ENCODE measurements at places on chromosomes 12 and 14.
A peak's percentile ranks its signal among the peaks of the same experiment; 100 is the strongest.

DNA sequence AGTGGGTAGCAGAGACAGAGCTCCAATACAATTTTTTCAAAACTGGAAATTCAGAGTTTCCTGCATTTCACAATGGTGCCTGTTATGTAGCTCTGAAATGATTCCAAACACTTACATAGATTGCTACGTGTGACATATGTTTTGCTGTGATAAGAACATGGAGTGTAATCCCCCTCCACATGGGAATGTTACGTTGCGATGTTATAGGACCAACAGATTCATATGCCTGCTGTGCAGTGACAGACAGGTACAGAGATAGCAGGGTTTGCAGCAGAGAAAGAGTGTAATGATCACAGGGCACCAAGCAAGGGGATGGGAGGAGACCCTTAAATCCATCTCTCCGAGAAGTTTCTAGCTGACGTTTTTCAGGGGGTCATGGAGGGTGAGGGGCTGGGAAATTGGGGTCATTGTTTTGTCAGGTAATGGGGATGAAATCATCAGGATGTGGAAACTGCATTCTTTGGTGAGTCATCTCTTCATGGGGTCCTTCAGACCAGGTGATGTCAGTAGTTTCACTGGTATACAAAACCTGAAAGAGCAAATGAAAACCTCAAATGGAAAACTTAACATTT lies 76.6 kb upstream of the OSBPL8 start:
- no peak for DNase-seq

DNA sequence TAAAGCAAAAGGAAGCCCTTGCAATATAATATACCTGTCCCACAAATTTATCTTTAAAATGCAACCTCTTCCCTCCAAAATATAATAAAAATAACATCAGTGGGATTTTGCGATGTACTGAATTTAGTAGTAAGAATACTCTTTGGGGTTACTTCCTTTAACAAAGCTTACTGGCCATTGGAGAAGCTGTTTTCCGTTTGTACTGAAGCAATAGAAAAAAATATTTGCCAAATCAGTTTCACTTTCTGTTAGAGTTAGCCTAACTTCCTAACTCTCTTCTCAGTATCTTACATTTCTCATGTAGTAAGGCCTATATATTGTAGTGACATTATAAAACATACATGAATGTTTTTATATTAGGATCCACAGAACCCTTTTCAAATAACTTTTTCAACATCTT lies 3.7 kb downstream of the MAX start:
- DNase-seq, result peak; percentile 52

DNA sequence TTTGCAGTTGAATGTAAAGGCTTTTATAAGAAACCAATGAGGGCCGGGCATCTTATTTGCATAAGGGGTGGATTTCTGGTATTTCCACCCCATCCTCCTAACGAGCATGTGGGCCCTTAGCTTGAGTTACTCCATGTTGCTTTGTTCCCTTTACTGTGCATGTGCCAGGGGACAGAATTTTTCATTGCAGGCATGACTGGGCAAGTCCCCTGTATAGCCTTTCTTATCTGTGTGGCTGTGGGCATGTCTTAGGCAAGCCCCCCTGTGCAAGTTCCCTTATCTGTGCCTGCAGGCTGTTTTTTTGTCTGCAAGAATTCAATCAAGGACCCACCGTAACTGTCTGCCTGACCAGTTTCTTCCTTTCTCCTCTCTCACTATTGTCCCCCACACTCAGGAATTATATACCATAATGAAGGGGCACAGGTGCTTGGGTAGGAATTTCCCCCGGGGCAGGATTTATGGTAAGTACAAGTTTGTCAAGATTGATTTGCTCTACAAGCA lies 152.2 kb upstream of the CNOT2 start:
- no peak for DNase-seq

DNA sequence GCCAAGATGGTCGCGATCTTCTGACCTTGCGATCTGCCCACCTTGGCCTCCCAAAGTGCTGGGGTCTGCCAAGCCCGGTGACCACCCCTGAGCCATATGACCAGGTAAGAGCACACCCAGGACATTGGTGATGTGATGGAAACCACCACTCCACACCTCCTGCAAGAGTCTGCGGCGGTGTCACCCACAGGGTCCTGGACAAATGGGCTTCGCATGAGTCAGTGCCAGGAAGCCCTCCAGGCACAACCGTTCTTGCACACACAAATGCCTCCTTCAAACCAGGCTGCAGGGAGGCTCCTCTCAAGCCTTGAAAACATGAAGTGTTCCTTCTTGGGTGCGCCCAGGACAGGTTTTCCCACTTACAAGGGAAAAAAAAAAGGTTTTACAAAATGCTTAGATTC lies 16.6 kb downstream of the PITPNM2 start:
- DNase-seq, result no peak

DNA sequence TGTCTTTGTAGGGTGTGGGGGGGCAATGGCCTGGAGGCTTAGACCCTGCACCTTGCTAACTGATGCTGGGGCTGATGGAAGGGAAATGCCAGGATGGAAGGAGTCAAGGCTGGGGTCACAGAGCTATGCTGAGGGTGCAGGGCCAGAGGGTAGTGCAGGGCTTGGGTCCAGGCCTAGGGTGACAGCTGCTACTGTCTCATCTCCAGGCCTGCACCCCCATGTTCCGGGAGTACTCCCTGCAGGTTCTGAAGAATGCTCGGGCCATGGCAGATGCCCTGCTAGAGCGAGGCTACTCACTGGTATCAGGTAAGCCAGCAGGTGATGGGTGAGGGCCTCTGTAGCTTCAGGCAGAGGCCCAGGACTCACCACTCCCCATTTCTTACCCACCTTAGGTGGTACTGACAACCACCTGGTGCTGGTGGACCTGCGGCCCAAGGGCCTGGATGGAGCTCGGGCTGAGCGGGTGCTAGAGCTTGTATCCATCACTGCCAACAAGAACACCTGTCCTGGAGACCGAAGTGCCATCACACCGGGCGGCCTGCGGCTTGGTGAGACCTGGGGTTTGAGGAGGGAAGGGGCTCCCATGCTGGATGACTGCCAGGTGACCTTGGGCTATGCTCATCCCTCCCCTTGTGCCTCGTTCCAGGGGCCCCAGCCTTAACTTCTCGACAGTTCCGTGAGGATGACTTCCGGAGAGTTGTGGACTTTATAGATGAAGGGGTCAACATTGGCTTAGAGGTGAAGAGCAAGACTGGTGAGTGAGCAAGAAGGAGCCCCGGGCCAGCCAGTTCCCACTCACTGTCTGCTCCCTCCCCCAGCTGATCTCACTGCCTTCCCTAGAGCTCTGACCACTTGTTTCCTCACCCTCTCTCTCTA lies 4.1 kb downstream of the SHMT2 start:
- DNase-seq, result peak; percentile 86

- peak; percentile 47 for DNase-seq
These were observed 38.1 kb downstream of the BBS10 start for GRCh38 chr12:76310110-76310509.

DNA sequence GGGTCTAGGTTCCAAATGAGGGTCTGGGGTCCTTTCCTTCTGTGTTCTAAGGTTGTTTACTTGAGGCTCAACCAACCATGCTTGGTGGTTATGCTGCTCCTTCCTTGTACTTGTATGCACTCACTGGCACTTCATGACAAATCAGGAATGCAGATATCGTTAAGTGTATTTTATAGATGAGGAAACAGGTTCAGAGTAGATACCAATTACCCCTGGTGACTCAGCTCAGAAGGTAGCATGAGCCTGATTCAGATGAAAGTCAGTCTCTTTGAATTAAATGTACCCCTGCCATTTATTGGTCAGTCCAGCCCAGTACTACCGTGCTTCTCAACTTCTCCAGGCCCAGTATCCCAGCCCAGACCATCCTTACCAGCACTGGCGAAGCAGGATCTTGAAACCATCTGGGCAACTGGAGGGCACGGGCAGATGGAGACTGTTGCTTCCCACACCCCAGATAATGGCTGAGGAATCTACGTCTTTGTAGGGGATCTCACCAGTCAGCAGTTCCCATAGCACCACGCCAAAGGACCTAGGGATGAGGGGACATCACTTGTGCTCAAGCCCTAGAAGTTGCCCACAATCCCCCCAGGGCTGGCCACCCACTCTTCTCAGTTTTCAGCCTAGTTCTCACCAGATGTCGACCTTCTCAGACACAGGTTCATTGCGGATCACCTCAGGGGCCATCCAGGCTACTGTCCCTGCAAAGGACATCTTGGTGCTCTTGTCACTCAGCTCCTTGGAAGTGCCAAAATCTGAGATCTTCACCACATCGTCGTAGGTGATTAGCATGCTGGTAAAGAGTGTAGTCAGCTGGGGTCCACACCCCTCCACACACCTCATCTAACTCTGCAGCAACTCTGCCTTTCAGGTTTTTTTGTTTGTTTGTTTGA lies 14.3 kb downstream of the MAP3K12 start:
- DNase-seq, result no peak

GRCh38 chr14:22174412-22175277 lies 414.4 kb downstream of the DAD1 start:
- DNase-seq, result no peak

GRCh38 chr12:110941391-110941790 lies 21.0 kb upstream of the MYL2 start:
- no peak for DNase-seq

Data from fibroblast of mammary gland (primary cell).